ENCODE measurements at places on chromosomes 6 and 20.

DNA sequence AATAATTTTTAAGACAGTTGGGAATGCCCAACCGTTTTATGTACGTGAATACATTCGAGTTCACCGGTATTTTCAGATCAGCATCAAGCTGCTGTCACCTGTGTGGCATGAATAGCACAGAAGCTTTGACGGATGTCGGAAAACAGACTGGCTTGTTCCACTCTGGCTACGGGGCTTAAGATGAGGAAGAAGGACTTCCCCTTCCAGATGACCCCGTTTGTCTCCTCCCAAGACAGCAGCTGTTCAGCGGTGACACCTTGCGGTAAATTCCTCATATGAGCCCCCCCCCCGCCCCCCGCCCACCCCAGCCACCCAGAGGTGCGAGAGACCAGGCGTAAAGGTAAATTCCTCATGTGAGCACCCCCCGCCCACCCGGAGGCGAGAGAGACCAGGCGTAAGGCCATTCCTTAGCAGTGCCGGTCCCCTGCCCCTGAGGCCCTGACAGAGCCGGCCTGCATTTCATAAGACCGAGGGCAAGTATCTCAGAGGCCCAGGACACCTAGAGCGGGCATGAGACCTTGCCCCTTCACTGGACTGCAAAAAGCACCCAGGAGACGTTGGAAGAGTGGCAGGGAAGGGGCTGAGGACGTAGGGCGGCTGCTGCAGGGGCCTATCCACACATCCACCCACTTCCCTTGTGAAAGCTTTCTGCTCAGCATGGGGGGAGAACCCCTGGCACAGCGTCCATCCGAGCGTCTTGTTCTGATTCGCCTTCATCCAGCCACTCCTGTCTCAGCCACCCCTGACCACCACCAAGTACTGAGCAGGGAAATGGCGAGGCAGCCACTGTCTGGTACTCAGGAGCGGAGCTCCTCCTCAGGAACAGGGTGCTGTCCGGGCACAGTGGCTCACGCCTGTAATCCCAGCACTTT is 7.3 kb upstream of the PCMTD2 start:
- DNase-seq: no peak

DNA sequence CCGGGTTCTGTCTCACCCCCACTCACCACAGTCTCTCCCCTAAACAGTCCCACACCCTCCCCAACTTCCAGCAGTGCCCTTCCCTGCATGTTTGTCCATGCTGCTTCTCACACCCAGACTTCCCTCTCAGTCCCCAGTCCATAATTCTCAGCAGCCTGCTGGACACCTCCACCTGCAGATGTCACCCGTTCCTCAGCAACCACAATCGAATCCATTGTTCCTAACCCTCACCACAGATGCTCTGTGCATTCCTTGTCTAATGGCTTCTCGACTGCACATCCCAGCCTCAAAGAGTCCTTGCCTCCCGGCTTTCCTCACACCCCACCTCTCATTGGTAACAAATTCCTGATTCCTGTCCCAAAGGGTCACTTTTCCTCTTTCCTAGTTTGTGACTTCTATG is 55.6 kb downstream of the GOPC start:
- DNase-seq: no peak

GRCh38 chr6:127519469-127519785 is 292 bp upstream of the MTCL3 start:
- no peak for DNase-seq

DNA sequence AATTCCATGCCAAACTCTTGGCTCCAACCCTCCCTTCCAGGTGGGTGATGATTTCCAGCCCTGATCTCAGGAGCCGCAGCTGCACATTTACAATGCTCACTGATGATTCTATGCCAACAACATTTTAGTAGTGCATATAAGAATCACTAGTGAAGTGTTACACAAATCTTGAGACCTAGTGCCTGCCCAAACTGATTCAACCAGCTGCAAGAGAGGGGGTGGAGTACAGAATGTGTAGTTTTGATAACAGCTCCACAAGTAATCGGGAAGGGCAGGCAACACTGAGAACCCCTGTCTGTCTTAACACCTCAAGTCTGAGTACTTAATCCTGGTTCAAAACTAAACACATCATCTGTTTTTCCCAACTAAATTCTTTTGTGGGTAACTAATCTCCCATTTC is 91.7 kb downstream of the PRDM1 start:
- DNase-seq: no peak

GRCh38 chr6:47023573-47023972 is 18.6 kb downstream of the ADGRF1 start:
- DNase-seq: no peak

- no peak for DNase-seq
Measured at GRCh38 chr6:24408719-24409410, 6.1 kb downstream of the MRS2 start.

- DNase-seq: no peak
Measured at GRCh38 chr6:35757456-35758123, 18.8 kb upstream of the CLPSL2 start.

GRCh38 chr20:33868595-33868994 is 57.4 kb downstream of the CHMP4B start:
- no peak for DNase-seq

DNA sequence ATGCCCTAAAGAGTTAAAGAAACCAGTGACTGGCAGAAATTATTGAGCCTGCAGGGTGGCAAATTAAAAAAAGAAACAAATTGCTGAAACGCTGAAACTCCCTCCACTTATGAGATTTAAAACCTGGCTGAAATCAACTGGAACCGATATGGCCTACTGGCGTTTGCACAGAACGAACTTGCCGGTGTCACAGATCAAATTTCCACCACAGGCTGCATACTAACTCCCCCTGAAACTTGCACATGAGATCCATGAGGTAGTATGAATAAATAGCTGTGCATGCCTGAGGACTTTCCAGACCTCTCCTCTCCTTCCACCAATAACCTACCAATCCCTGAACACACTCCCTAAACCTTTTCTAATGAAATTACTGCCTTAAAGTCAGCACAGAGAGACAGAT is 150.4 kb downstream of the RNGTT start:
- DNase-seq: peak; percentile 48

DNA sequence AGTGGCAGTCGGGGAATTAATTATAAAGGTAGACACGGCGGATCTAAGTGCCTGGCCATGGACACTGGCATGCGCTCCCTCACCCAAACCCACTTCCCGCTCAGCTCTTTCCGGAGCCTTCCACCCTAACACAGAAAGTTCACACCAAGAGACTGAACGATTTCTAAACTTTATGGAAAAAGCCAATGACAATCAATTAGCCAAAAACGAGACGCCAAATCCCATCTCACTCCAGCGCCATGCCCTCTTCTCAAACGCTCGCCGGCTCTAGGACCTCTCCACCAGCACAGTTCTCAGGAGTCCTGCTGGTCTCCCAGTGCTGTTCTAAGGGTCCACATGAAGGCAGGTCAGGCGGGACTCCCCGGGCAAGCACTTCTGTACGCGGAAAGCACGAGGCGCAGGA is 641 bp downstream of the SF3B5 start:
- no peak for DNase-seq

- DNase-seq: no peak
Measured at GRCh38 chr6:1296079-1296478, 15.8 kb upstream of the FOXQ1 start.

- DNase-seq: no peak
Measured at GRCh38 chr6:6176586-6177228, 143.8 kb downstream of the F13A1 start.

- peak; percentile 74 for DNase-seq
Measured at GRCh38 chr6:32413427-32414047, 6.6 kb upstream of the BTNL2 start.

DNA sequence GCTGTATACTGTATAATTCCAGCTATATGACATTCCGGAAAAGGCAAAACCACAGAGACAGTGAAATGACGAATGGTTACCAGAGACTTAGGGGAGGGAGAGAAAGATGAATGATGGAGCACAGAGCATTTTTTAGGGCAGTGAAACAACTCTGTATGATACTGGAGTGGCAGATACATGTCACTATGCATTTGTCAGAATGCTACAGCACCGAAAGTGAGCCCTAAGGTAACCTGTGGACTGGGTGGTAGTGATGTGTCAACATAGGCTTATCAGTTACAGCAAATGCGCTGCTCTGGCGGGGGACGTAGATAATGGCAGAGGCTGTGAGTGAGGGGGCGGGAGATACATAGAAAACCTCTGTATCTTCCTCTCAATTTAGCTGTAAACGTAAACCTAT is 201.3 kb upstream of the SSTR4 start:
- DNase-seq: no peak

DNA sequence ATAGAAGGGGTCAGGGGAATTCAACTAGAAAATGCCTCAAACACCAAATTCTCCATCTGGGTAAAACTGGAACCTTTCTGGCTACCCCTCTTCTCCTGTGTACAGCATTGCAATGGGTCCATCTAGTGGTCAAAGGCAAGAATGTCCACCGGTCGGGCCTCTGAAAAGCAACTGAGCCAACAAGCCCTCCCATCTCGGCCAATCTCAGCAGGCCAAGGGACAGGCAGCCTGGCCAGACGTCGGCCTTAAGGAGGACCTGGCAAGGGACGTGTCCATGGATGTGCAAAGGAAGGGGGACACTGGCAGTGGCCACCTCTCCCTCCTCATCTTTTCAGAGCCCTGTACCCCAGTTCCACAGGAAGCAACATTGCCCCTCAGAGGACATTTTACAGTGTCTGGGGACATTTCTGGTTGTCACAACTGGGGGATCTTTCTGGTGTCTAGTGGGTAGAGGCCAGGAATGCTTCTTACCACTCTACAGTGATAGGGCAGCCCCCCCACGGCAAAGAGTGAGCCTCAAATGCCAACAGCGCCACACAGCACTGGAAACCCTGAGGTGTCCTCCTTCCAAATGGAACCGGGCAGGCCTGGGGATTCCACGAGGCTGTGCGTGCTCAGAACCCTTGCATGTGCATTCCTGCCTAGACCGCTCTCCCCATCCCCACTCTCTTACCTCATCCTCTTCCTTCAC is 99.8 kb upstream of the FOXA2 start:
- DNase-seq: peak; percentile 78

DNA sequence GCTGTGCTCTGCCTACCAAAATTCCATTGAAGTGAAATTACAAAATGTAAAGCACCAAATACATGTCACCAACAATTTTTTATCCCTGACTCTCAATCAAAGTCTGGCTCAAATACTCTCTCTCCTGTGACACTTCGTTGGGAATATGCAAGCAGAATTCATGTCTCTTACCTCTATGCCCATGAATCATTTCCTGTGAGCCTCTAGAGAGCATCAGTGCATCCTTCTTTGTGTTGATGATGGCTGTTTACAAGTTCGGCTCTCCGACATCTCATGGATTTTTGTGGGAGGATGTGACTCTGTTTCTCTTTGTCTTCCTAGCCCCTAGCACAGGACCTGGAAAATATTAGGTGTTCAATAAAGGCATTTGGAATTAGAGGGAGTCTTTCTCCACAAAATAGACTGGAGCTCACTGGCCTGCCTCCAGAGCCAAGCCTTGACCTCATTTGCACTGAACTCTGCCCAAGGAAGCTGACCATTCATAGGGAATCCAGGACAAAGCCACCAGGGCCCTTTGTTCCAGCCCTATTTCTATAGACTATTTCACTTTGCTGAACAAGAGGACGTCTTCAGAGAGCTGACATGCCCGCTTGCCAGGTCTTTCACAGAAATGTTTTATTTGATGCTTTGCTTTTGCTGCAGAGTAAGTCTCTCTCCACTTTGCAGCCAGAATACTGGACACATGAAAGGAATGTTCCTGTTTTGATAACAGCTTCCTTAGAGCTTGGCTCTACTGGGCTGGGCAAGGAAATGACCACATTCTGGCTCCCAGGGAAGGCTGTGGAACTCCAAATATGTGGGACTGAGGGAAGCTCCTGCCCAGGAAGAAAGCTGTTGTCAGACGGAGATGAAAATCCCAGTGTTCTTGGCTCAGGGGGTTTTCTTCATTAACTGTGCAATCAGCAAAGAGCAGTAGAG is 194.5 kb upstream of the CDYL start:
- peak; percentile 48 for DNase-seq

- DNase-seq: peak; percentile 82
Measured at GRCh38 chr6:105748737-105749161, 337.4 kb upstream of the PRDM1 start.

DNA sequence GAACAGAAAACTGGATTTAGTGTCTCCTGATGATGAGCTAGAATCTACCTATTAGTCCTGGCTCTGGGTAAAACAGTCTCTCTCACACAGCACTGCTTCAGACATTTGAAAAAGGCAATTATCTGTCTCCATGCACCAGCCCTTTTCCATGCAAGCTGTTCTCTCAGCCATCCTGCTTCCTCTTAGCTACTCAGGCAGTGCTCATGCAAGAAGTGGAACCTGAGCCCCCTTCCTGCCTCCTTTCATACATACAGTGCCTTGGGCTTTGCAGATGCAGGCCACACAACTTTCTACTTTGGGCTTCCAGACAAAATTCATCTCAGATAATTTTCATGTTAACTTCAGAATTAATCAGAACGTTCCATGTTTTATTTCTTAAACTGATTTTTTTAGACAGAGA is 151.3 kb downstream of the RALGAPA2 start:
- DNase-seq: no peak

- peak; percentile 76 for DNase-seq
Measured at GRCh38 chr6:106927531-106928398, 46.8 kb downstream of the CD24 start.

DNA sequence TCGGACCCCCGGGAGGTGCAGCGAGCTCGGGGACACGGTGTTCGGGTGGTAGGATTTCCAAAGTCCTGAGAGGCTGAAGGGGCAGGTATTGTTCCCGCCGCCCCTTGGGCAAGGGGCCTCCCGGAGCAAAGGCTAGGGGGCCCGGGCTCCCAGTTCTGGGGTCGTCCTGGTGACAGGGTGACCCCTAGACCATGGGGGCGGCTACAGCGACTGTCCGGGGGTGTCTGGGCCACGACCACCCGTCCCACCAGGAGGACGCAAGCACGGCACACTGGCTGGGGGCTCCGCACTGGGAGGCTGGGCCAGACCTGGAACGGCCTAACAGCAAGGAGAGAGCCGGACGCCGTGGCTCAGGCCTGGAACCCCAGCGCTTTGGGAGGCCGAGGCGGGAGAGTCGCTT is 55.6 kb downstream of the PRR18 start:
- no peak for DNase-seq

GRCh38 chr6:129552413-129552812 is 157.6 kb downstream of the ARHGAP18 start:
- DNase-seq: no peak

DNA sequence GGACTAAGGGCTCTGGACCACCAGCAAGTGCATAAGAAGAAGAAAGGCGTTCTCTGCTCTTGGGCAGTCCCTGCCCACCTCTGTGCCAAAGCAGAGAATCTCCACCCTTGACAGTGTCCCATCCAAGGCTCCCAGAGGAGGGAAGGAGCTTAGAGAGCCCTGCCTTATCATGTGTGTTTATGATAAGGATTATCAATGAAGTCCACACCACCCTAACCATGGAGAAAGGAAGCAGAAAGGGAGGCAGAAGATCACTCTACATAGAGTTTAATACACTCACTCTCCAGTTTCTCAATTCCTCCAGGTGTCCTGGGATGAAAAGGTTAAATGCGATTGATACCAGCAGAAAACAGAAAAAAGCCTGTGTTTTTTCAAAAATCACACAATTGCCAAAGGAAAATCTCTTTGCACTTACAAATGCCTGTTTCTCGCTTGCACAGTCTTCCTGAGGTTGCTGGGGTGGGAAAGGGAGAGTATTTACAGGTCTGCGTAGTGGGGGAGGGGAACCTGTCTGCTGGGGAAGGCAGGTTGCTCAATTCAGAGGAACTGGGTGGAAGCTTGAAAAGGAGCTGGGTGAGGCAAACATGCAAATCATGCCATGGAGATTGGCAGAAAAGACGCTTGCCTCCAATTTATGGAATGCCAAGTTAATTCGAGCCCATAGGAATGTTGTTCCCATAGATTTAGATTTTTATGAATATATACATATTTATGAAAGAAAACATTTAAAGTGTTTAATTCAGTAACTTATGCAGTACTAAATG is 104.0 kb downstream of the EYA2 start:
- DNase-seq: peak; percentile 79

Measured in thyroid gland (tissue), 4 donors.